ENCODE measurements at places on chromosomes 2 and 18.

DNA sequence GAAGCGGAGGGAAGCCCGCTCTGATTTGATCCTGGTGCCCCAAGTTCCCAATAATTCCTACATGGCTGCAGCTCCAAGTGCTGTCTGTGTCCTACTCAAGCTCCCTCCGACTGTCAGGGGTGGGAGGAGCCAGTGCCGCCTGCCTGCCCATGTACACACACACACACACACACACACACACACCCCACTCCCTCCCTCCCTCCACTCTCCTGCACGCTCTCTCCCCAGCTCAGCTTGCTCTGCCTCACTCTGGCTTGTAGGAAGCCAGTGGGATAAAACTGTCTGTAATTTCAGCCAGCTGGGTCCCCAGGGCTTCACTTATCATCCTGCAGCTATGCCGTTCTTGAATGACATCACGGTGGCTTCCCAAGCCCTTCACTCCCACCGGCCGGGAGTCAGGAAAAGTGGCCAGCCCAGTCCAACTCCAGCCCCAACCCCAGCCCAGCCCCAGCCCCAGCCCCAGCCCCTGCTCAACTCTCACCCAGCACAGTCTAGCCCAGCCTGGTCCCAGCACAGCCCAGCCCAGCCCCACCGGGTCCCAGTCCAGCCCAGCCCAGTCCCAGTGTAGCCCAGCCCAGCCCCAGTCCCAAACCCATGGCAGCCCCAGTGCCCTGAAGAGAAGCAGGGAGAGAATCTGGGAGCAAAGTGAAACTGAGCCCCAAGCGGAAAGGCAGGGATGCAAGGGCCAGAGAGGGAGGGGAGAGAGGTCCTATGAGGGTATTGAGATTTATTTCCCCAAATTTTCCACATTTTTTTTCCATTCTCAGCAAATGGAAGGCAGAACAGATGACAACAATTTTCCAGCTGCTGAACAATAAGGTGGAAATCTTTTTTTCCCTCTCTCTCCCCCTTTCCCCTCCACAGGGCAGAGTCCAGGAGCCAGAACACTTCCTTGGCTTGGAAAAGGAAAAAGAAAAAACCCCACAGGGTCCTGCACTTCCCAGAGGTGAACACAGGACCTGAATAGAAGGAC is 144.0 kb downstream of the TNS1 start:
- no peak for DNase-seq

DNA sequence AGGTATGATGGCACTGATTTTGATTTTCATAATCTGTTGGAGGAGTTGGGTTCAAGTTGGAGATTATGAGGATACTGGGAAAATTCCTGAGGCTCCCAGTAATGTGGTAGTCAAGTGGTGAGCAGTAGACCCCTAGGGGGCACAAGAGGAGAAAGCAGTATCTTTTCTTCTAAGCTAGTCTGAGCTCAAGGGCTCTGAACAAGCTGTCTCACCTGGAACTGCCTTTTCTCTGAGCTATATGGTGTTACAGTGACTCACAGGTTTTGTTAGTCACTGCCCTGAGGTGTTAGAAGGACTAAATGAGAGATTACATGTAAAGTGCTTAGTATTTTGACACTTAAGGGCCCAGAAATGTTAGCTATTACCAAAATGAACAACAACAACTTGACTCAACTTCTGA is 42.2 kb downstream of the CD302 start:
- no peak for DNase-seq

DNA sequence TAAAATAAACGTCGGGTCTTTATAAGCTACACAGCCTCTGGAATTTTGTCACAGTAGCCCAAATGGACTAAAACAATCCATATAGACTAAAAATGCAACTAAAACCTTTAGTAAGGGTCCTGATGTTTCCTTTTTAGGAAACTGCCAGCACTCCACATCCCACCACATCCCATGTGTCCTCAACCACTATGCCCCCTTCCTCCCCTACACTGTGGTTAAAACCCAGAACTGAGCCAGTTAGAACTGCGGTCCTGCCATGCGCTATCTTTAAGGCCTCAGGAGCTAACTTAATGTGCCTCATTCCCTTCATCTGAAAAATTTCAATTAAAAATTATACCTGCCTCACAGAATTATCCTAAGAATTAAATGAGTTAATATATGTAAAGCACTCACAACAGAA is 41.1 kb downstream of the ACVR1 start:
- DNase-seq: no peak

DNA sequence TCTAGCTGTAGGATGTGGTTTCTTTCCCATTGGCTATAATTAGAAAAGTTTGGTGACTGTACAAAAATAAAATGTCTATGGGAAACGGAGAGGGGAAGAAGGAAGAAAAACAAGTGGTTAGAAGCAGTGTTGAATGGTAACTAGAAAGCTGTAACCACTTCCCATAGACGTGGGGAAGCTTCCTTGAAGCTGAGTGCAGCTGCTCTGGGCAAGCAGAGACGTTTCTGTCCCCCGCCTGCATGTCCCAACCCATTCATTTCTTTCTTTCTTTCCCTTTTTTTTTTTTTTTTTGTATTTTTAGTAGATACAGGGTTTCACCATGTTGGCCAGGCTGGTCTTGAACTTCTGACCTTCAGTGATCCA is 367.8 kb upstream of the HS6ST1 start:
- no peak for DNase-seq

DNA sequence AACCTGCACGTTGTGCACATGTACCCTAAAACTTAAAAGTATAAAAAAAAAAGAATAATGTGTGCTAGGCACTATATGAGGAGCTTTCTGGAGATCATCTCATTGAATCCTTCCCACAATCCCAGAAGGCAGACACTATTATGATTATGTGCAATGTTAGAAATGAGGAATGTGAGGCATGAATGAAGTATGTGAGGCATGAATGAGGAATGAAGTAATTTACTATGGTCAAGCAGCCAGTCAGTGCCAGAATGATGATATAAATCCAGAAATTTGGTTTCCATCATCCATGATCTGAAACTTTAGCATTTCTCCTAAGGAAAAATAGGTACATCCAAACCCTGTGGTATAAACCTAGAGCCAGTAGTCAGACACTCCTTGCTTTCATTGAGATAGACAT is 42.0 kb downstream of the CCDC148 start:
- DNase-seq: no peak

DNA sequence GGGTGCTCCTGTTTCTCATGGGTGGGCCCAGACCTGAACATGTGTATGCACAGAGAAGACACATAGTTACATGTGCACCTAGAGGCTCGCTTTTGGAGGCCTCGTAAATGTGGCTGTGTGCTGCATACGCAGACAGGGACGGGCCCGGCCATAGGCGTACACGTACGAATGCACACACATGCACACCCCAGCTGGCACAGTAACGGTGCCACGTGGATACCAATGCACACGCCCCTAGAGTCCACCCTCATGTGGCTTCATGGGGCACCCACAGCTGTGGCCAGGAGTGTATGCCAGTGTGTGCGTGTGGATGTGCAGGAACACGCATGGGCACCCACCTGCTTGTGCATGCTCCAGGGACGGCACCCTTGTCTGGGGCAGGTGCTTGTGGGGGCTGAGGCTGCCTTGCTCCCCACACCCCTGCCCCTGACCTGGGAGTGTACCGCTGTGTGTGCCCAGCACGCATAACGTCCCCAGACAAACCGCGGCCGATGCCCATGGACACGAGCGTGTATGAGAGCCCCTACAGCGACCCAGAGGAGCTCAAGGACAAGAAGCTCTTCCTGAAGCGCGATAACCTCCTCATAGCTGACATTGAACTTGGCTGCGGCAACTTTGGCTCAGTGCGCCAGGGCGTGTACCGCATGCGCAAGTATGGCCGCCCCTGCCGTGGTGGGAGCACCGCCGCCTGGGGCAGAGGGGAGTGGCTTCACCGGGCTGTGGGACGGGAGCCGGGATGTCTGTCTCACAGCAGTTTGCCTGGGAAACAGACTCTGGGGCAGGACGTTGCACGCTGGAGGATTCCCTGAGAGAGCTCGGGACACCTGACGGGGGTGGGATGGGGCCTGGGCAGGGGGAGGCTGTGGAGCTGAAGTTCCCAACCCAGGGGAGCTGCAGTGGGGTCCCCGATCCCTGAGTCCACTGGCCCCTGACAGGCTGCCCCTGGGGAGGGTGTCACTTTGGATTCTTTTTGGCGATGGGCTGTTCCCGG is 21.0 kb downstream of the ZAP70 start:
- no peak for DNase-seq

- DNase-seq: no peak
These were observed 40.2 kb upstream of the BMPR2 start for GRCh38 chr2:202335791-202336467.

GRCh38 chr2:16908656-16909055 is 243.0 kb upstream of the CYRIA start:
- DNase-seq: no peak

GRCh38 chr18:43405097-43405496 is 127.8 kb upstream of the SYT4 start:
- no peak for DNase-seq
